ENCODE measurements at places on chromosomes 5 and 9. TPM values are rescaled to one million over a fixed set of nuclear protein-coding genes. Genes with fewer than 3 reads are reported as not detected.

- DNase-seq, result no peak
Measured at GRCh38 chr5:148808864-148809642, 17.4 kb upstream of the ADRB2 start.

GRCh38 chr9:133943036-133943780, 48.9 kb downstream of the VAV2 start:
- DNase-seq, result no peak

DNA sequence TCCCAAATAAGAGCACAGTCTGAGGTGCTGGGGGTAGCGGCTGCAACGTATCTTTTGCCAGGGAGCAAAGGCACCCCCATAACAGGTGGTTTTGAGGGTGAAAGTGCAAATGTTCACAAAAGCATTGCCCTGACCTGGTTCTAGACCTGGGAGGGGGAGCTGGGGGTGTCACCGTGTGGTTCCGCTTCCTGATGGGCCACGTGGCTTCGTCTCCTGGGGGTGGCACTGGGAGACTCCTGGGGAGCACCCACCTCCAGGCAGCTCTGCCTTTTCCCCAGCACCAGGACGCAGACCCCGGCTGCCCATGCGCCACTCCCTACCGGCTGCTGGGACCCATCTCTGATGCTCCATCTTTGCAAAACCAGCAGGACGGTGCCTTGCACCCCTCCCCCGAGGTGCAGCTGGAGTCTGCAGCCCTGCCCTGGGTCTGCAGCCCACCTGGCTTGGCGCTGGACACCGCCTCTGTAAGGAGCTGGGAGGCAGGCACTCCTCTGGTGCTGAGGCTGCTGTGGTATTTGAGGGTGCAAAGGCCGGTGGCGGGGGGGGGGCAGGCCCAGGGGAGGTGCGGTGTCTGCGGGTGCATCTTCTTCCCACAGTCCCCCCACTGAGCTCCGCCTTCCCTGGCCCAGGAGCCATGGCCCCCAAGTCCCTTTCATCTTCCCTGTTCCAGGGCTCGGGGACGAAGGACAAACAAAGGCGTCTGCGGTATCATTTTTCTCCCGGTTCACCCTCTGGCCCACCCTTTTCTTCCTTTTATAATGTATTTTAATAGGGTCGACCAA, 29.8 kb upstream of the RXRA start:
- DNase-seq, result no peak

- no peak for DNase-seq
Measured at GRCh38 chr5:172104021-172104420, 84.0 kb downstream of the STK10 start.

GRCh38 chr9:13615660-13616490, 336.4 kb upstream of the MPDZ start:
- no peak for DNase-seq

DNA sequence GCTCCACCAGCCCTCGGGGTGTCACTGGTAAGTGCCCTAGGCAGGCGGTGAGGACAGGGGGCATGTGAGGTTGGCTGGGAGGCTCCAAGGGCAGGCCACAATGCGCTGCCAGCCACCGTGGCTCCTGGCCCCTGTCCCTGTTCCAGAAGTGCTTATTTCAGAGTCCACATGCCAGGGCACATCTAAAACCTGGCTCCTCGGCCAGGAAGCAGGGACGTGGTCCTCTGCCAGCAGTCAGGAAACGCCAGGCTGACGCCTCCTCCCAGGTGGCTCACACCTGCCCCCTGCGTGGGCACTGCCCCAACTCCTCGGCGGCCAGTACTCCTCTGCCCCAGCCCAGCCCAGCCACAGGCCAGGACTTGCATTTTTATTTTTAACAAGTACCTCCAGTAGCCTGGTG, 68.5 kb downstream of the SECISBP2 start:
- no peak for DNase-seq

DNA sequence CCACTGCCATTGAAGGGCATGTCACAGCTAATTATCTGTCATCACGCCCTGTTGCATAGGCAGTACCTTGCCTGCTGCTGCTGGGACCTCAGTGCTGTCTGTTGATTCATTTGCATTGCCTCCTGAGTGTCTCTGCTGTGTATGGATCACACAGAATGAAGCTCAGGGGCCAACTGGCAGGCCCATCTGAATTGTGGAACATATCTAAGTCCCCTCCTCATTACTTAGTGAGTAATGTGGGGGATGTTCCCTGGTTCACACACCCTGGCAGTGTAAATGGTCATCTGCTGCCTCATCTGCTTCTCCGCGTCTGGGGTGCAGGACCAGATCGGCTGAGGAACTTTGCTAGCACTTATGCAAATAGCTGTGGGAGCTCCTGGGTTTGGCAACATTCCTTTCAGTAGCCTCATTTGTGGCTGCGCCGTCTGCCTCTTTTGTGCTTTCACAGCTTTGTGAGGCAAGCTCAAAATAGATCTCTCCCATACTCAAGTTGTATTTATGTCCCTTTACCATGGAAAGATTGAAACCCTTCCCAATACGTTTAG, 25.4 kb downstream of the TYRP1 start:
- no peak for DNase-seq

DNA sequence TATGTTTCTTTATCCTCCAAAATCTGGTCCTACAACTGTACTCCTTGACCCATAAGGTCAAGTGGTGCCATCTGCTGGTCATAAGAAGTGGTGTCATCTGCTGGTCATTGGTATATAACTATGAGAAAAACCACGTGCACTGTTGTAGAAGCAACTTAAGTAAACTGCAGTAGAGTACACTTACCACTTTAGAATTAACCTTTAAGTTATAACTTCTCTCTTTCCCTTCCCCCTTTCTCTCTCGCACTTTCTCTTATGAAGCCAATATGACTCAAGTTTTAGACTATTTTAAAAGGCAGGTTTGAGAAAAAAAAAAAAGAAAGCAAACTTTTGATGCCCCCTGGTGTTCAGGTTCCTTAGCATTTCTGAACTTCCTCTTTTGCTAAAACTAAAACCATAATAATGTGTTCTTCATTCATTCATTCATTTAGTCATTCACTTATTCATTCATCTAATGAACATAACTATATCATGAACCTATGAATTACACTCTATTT, 12.8 kb upstream of the MTAP start:
- no peak for DNase-seq

- DNase-seq, result no peak
Measured at GRCh38 chr9:100499866-100500265, 26.9 kb downstream of the TMEFF1 start.

GRCh38 chr5:126884269-126884819, 107.4 kb downstream of the LMNB1 start:
- DNase-seq, result no peak

DNA sequence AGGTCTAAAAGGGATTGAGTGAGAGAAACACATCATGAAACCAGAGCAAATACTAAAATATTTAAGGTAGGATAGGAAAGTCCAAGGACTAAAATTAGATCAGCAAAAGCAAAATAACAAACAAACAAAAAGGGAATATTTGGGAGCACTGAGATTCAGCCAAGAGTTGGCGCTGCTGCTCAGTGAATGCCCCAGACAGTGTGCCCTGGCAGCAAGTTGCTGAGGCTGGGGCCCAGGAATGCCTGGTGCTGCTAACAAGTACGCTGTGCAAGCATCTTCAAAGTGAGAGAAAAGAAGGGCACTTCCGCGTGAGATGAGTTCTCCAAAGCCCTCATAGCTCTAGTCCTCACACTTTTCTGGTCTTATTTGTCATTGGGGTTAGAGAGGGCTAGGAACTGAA, 603.3 kb downstream of the EFNA5 start:
- no peak for DNase-seq

GRCh38 chr9:121674952-121675351, 23.5 kb downstream of the DAB2IP start:
- DNase-seq, result no peak

- DNase-seq, result no peak
Measured at GRCh38 chr9:137919649-137920141, 42.1 kb downstream of the CACNA1B start.

- no peak for DNase-seq
Measured at GRCh38 chr9:103037508-103038477, 42.7 kb downstream of the CYLC2 start.

DNA sequence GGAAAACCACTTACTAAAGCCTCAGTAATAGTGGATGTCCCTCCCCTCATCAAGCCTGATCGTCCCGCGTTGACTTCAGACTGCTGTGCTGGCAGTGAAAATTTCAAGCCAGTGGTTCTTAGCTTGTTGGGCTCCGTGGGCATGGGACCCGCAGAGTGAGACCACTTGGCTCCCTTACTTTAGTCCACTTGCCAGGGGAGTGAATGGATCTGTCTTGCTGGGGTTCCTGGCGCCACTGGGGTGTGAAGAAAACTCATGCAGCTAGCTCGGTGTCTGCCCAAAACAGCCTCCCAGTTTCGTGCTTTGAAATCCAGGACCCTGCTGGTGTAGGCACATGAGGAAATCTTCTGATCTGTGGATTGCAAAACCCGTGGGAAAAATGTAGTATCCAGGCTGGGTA, 480.0 kb upstream of the IZUMO3 start:
- DNase-seq, result no peak

GRCh38 chr9:90188656-90189055, 454.0 kb downstream of the DIRAS2 start:
- no peak for DNase-seq

- no peak for DNase-seq
Measured at GRCh38 chr5:133469252-133469651, 143.1 kb downstream of the FSTL4 start.

- no peak for DNase-seq
Measured at GRCh38 chr5:171421331-171422262, 2.1 kb downstream of the FGF18 start.

GRCh38 chr9:22913026-22913425, 466.4 kb downstream of the DMRTA1 start:
- DNase-seq, result no peak

- DNase-seq, result no peak
Measured at GRCh38 chr5:147628058-147628895, 118.4 kb upstream of the DPYSL3 start.

- no peak for DNase-seq
Measured at GRCh38 chr9:88789785-88790184, 201.5 kb upstream of the S1PR3 start.

- no peak for DNase-seq
Measured at GRCh38 chr5:41542183-41542582, 31.8 kb upstream of the PLCXD3 start.

DNA sequence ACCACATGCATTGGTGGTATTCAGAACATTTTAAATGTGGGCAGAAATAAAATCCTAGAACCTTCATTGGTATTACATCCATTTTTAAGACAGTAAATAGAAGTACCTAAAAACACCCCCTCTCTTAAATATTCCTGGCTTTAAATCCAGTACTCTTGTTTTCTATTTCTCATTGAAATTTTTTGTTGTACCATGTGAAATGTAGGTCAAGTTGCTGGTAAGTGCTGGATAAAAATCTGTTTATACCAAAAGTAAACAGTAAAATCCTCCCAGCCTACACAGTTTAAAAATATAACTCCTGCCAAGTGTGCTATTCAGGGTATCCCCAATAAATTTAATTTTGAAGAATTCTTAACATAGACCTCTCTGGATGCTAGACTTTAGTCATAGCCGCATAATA, 75.0 kb upstream of the FST start:
- no peak for DNase-seq

GRCh38 chr5:151675611-151676313, 11.0 kb downstream of the SPARC start:
- no peak for DNase-seq

DNA sequence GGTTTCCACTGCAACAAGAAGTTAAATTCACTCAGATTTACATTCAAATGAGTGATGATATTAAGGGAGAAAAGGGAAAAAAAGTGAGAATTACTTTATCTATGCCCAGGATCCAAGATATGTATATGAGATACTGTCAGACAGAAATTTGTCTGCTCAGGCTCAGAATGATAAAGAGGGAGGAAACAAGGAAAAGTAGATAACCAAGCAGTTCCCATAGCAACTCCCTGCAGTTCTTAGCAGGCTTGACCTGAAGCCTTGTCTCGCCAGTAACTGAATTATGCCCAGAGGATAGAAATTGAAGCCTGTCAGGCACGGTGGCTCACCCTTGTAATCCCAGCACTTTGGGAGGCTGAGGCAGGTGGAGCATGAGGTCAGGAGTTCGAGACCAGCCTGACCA, 304.4 kb downstream of the TLE1 start:
- DNase-seq, result no peak

DNA sequence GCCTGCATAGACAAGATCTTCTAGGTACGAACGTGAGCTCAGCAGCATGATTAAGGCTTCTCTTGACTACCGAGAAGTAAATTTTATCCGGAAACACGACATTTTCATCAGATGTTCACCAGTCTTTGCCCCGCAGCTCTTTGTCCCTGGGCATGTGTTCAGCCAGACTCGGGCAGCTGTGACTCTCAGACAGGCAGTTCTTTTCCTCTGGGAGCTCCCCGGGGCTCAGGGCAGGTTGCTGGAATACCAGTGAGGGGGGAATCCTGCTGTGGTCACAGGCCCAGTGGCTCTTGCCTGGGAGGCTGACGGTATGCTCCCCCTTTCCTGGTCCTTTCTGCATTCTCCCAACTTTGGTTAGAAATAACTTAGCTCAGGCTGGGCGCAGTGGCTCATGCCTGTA, 186.1 kb downstream of the GNA14 start:
- no peak for DNase-seq

DNA sequence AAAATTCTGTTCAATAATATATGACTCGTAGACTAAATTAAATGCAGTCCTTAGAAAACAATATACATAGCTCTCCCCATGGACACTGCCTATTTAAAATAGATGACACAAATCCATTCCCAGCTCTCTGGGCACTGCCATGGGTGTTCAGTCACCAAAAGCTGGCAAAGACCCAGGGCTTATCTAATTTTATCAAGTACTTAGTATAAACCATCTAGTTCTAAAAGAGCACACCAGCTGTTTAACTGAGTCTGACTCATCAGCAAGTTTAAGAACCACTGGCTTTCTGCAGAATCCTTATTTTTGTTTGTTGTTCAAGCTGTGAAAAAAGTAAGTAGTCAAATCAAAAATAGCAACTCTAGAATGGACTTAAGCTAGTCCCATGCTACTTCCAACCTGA, 107.6 kb downstream of the PLPP1 start:
- DNase-seq, result no peak

Gene SLC6A19
- total RNA-seq, result not detected

Gene SCGB3A1
- total RNA-seq, result 2.1 TPM

Gene CDH10
- total RNA-seq, result not detected

Gene SPATA31A1
- not detected for total RNA-seq

Gene SLC36A2
- total RNA-seq, result not detected

Gene SLC6A18
- total RNA-seq, result not detected

Gene IFNA4
- total RNA-seq, result not detected

Gene SOHLH1
- total RNA-seq, result not detected

Gene CAST
- total RNA-seq, result 377 TPM

Gene TPPP
- 5.8 TPM for total RNA-seq

Data from esophagus squamous epithelium (tissue), 5 donors.